LHCN-M2 (cell line): ENCODE measurements at places on chromosomes 6 and 20. TPM values are rescaled to one million over a fixed set of nuclear protein-coding genes. Genes with fewer than 3 reads are reported as not detected.

- no peak for DNase-seq
Measured at GRCh38 chr6:90435207-90435899, 138.7 kb upstream of the BACH2 start.

DNA sequence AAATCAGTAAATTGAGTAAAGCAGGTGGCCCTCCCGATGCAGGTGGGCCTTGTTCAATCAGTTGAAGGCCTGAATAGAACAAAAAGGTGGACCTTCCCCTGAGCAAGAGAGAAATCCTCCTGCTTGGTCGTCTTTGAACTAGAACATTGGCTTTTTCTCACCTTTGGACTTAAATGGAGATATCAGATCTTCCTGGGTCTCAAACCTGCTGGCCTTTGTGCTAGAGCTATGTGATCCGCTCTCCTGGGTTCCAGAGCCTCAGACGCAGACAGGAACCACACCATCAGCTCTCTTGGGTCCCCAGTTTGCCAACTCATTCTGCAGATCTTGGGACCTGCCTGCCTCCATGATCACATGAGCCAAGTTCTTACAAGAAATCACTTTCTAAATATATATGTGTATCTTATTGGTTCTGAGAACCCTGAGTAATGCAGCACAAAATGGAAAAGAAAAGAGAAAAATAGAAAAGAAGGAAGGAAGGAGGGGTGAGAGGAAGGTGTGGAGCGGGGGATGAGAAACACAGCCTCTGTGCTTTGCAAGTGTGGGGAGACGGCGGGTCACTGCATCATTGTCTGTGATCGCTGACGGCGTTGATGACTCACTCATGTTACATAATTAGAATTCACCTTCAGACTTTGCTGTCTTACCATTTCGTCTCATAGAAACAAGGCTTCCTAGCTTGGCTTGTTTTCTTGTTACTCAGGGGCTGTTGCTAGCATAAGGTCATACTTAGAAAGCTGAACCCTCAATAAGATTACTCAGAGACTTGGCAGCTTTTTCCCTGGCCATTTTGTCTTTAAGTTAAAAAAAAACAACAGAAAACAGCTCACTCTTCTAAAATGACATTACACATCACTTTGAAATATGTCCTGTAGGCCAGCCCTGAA lies 85.7 kb upstream of the NEDD9 start:
- DNase-seq = peak; percentile 92

DNA sequence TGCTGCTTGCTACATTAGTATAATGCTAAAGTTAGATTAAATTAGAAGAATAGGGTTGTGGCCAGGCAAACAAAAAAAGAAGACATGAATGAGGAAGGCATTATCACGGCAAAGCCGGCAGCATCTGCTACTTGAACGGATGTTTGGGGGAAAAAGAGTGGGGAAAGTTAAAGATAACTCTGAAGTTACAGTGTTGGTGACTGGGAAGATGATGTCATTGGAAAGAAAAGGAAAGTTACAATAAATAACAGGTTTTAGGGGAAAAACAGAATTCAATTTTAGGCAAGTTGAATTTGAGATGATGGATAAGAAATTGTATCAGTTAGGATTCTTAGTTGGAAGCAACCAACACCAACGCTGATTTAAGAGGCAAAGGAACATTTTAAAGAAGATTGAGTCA lies 74.2 kb upstream of the NRN1 start:
- DNase-seq = no peak

GRCh38 chr6:75101896-75102295 lies 104.0 kb downstream of the COL12A1 start:
- peak; percentile 76 for DNase-seq

GRCh38 chr6:87687296-87687695 lies 14.7 kb downstream of the AKIRIN2 start:
- DNase-seq = no peak

DNA sequence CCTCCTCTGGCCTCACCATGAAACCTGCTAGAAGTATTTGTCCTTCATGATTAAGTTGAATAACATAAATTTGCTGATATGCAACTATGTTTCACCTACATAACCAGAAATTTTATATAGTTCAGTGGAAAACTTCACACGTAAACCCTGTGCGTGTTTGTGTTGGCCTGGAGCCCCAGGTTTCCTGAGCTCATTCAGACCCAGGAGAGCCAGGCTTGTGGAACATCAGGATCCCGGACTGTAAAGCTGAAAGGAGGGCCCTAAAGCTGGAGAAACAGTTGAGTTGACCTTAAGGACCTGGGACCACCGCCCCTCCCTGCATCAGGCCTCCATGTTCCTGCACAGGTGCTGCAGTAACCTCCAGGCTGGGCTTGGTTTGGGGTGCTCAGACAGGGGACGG lies 3.1 kb upstream of the SPATS1 start:
- DNase-seq = no peak

DNA sequence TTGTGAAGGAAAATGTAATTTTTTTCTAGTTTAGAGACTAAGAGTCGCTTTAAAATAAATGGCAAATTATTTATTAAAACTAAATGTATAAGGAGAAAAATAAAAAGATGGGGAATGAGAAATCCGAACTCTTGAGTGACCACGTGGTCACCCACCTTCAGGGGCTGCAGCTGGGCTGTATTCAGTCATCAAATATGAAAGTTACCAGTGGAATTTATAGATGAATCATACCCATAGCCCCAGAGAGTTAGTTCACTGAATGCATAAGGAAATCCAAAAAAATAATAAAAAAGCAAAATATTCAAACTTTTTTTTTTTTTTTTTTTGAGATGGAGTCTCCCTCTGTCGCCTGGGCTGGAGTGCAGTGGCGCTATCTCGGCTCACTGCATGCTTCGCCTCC lies 947.7 kb upstream of the ADGRB3 start:
- peak; percentile 18 for DNase-seq

GRCh38 chr20:8020314-8021079 lies 936 bp upstream of the TMX4 start:
- DNase-seq = no peak

GRCh38 chr6:3746119-3746691 lies 5.3 kb downstream of the PXDC1 start:
- DNase-seq = no peak

GRCh38 chr20:33803921-33804337 lies 7.2 kb upstream of the CHMP4B start:
- peak; percentile 79 for DNase-seq

GRCh38 chr6:136960781-136961180 lies 38.7 kb downstream of the SLC35D3 start:
- no peak for DNase-seq

GRCh38 chr20:57031867-57032355 lies 234.5 kb downstream of the BMP7 start:
- DNase-seq = no peak

DNA sequence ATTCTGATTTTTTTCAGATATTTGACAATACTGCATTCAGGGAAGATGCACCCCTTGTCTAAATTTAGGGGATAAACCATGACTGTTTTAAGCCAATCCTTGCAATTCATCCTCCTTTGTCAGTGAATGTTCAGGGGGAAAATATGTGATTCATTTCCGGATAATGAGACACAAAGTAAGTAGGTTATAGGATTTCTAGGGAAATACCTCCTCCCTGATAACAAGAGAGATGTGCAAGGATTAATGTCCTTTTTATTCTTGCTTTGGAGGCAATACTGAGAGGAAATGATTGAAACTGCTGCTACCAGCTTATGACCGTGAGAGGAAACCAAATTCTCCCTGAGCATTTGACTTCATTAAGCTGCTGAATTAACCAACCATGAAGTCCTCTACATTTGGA lies 161.3 kb upstream of the EYA4 start:
- DNase-seq = no peak

DNA sequence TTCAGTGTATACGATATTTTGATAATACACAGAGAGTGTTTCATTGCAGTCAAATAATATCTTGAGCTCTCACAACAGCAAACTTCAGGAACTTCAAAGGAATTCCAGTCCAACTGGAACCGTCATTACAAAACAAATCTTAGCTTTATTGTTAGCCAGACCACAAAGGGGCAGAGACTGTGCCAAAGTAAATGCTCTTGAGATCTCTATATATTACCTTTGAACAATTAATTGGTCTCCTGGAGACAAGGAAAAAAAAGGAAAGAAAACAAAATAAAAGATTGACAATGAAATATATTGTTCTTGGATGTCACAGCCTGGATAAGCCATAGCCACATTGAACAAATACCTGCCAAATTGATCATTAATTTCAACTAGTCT lies 70.0 kb downstream of the FOXC1 start:
- no peak for DNase-seq

GRCh38 chr6:75620381-75621304 lies 19.0 kb downstream of the SENP6 start:
- DNase-seq = no peak

DNA sequence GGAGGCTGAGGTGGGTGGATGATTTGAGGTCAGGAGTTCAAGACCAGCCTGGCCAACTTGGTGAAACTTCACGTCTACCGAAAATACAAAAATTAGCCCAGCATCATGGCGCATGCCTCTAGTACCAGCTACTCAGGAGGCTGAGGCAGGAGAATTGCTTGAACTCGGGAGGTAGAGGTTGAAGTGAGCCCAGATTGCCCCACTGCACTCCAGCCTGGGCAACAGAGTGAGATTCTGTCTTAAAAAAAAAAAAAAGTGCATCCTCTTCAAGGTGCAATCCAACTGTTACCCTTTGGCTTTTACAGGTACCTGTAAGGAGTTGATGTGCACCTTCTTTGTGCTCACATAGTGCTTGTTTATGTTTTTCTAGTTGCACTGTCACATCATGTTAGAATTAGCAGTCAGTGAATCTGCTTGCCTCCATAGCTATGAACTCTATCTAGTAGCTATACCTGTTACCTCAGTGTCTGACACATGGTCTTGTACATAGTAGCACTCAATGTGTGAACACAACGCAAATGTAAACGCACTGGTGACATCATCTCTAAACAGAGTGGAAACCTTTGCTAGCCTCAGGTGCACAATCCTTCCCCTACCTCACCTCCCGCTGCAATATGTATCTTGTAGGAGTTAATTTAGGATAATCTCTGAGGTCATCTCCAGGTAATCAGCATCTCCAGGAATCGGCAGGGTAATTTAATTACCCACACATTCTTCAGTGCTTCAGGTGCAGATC lies 9.7 kb downstream of the MSH5 start:
- DNase-seq = no peak

- no peak for DNase-seq
Measured at GRCh38 chr6:108330806-108331205, 36.0 kb downstream of the AFG1L start.

- DNase-seq = no peak
Measured at GRCh38 chr6:10419749-10420545, 5.1 kb upstream of the TFAP2A start.

- peak; percentile 19 for DNase-seq
Measured at GRCh38 chr6:133333852-133334251, 92.7 kb downstream of the EYA4 start.

GRCh38 chr6:79913369-79913768 lies 34.0 kb downstream of the ELOVL4 start:
- no peak for DNase-seq

DNA sequence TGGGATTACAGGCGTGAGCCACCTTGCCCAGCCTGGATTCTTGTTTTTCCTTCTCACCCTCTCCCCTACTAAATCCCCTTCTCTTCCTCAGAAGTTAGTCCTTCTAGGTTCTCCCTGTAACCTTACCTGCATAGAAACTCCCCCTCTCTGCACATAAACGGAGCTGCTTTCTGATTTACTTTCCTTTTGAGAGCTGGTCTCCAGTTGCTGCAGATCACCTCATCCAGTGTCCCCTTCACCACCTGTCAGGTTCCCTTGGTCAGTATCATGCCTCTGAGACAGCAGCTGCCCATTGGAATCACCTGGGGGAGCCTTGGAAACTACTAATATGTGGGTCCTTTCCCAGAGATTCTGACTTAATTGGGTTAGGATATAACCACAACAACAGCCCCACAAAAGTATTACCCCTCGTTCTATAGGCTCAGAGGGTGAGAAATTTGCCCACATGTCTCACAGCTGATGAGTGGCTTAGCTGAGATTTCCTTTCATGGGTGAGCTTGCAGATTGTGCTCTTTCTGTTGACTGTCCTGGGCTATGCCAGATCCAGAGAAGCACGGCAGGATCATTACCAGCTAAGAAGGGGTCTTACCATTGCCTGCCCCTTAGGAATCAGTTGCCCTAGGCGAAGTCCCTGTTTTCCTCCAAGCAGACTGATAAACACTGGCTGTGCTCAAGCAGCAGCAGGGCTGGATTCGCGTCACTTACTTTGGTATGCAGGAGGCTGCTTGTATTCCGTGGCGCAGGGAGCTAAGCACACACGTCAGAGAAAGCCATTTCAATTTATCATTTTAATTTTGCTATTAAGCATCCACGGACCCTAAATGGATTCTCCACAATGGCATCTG lies 51.3 kb downstream of the AKAP12 start:
- no peak for DNase-seq

- no peak for DNase-seq
Measured at GRCh38 chr20:34124469-34125249, 12.6 kb upstream of the EIF2S2 start.

Gene ATP9A
- 1.8 and 2.0 TPM in 2 replicates for total RNA-seq

Gene KCNQ5
- 7.1 and 8.7 TPM in 2 replicates for total RNA-seq

Gene SLC17A9
- total RNA-seq = not detected in 2 replicates

Gene TRAPPC3L
- total RNA-seq = 0.06 TPM in 1 of 2 replicates, not detected in the other

Gene GSTA3
- total RNA-seq = not detected in 2 replicates

Gene SNAP25
- 0.58 and 1.1 TPM in 2 replicates for total RNA-seq

Gene EYA2
- total RNA-seq = 0.11 and 0.45 TPM in 2 replicates

Gene VGLL2
- 0.19 and 0.75 TPM in 2 replicates for total RNA-seq

Gene BFSP1
- total RNA-seq = 4.7 and 6.6 TPM in 2 replicates
